ENCODE measurements at places on chromosomes 2 and 18.

- no peak for DNase-seq
Measured at GRCh38 chr18:45838302-45839070, 13.0 kb downstream of the SIGLEC15 start.

DNA sequence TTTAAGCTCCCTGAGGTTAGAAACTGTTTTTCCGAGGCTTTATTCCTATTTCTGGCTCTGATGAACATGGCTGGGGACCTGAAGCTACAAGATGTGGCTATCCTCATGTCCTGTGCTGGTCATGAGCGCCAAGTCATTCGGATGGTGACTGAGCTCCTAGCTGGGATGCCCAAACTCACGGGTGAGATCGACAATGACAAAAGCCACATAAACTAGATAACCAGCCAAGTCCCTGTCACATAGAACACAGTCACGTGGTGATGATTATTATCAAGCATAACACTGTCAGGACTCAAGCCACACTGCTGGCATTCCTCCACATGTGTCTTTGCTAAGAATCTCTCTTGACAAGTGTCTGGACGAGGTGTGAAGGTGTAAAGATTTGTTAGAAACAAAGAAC lies 274.9 kb downstream of the CLIP4 start:
- DNase-seq: no peak

GRCh38 chr18:24862201-24862816 lies 401.9 kb downstream of the HRH4 start:
- no peak for DNase-seq

GRCh38 chr2:14420851-14421250 lies 211.7 kb upstream of the LRATD1 start:
- no peak for DNase-seq

DNA sequence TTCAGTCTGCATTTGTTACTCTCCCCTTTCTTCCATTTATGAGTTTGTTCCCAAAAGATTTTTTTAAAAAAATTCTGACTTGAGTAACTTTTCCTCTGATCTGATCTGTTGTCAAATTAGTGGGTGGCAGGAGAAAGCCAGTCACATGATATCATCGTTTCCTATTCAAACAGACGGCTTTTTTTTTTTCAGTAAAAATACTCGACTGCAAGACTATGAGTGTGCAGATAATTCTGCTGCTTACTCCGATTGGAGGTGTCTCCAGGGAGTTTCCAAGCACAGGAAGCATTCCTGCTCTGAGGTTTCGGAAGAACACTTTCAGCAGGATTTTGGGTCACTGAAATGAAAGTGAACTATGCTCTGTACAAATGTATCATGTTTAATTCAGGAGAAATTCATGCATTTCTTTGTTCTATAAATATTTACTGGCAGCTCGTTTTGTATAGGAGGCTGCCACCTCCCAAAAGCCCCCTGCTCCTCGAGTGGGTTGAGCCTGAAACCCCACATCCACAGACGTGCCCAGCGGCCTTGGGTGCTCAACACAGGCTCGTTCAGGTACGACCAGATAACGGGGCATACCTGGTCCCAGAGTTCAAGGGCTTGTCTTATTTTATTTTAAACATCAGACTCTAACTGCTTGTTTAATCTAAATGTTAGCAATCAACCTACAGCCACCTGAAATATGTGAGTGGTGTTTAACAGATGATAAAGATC lies 126.9 kb upstream of the ZNF516 start:
- DNase-seq: no peak

DNA sequence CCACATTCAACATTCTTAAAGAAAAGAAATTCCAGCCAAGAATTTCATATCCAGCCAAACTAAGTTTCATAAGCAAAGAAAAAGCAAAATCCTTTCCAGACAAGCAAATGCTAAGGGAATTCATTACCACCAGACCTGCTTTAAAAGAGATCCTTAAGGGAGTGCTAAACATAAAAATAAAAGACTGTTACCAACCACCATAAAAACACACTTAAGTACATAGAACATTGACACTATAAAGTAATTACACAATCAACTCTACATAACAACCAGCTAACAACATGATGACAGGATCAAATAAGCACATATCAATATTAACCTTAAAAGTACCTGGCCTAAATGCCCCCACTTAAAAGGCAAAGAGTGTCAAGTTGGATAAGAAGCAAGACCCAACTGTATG lies 153.5 kb downstream of the FTCDNL1 start:
- no peak for DNase-seq

- no peak for DNase-seq
Measured at GRCh38 chr2:15432642-15433256, 128.4 kb downstream of the NBAS start.

DNA sequence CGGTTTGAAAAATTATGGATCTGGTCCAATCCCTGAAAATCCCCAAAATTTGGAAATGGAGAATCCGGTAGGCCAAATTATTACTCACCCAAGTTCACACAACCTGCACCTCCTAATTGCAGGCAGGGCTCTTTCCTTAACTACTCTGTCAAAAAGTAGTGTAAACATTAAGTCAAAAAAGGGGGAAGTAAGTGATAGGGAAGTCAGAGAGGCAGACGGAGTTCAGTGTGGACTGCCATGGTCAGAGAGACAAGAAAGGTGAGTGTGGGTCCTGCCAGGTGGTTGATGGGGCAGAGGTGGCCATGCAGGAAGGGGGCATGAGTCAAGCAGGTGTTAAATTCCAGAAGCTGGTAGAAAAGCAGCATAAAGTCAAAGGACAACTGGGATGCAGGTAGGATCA lies 104.7 kb upstream of the STPG4 start:
- DNase-seq: no peak

DNA sequence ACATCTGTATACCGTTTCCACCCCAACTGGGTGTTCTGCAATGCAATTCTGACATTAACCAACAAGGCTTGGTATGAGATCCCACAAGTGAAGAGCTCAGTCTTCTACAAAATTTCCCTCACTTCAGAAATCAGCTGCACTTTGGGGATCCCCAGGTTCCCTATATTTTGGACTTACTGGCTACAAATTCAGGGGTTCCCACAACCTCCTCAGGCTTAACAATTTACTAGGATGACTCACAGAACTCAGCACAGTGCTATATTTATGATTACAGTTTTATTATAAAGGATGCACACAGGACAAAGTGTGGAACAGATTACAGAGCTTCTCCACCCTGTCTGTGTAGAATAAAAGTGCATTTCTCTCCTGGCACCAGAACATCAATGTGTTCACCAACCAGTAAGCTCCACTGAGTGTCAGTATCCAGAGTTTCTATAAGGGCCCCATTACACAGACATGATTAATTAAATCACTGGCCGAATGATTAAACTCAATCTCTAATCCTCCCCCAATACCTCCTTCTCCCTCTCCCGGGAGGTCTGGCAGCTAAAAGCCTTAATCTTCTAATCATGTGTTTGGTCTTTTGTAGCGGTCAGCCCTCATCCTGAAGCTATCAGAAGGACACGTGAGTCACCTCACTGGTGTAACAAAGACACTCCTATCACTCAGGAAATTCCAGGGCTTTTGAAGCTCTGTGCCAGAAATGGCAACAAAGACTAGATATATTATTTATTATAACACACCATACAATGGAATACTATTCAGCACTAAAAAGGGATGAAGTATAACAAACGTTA lies 84.6 kb downstream of the SLC66A3 start:
- DNase-seq: no peak

Measured in activated naive CD4-positive, alpha-beta T cell treated with anti-CD3 and anti-CD28 coated beads, Interleukin-2, amount 50 U/mL, for 72 hours (primary cell).